ENCODE measurements at places on chromosomes 12 and 14.

DNA sequence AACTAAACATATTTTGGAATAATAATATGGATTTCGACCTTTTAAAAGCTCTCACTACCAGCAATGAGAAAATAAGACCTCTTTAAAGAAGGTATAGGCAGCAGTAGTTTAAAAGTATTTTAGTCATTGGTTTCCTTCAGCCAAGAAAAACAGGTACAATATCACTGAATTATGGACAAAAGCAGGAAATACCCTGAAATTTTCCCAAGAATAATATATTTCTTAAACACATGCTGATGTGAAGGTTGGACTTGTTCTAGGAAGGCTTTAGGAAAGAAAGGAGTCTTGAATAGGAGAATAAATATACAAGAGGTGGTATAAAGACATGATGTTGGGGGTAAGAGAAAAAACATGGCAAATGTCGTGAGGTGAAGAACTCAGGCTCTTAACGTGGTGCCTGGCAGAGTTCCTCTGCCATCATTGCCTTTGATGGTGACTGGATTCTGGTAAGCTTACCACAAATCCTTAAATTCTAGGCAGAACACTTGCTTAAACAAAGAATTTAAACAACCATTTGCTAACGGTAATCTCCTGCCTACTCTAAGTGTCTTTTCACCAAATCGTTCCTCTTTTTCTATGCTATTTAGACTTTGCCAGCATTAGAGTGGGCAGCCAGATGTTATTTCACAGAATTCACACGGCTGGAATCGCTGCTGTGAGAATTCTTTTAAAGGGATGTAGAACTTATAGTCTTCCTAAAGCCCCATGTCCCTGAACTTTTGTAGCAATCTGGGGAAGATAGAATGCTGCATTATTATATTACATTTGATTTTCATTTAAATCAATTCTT is 11.9 kb upstream of the NUDT4 start:
- no peak for DNase-seq

GRCh38 chr14:39762576-39763401 is 330.6 kb upstream of the FBXO33 start:
- DNase-seq = no peak

- no peak for DNase-seq
Measured at GRCh38 chr14:32331206-32331605, 2.1 kb downstream of the AKAP6 start.

- peak; percentile 80 for DNase-seq
Measured at GRCh38 chr12:109110988-109111495, 5.3 kb upstream of the ACACB start.

DNA sequence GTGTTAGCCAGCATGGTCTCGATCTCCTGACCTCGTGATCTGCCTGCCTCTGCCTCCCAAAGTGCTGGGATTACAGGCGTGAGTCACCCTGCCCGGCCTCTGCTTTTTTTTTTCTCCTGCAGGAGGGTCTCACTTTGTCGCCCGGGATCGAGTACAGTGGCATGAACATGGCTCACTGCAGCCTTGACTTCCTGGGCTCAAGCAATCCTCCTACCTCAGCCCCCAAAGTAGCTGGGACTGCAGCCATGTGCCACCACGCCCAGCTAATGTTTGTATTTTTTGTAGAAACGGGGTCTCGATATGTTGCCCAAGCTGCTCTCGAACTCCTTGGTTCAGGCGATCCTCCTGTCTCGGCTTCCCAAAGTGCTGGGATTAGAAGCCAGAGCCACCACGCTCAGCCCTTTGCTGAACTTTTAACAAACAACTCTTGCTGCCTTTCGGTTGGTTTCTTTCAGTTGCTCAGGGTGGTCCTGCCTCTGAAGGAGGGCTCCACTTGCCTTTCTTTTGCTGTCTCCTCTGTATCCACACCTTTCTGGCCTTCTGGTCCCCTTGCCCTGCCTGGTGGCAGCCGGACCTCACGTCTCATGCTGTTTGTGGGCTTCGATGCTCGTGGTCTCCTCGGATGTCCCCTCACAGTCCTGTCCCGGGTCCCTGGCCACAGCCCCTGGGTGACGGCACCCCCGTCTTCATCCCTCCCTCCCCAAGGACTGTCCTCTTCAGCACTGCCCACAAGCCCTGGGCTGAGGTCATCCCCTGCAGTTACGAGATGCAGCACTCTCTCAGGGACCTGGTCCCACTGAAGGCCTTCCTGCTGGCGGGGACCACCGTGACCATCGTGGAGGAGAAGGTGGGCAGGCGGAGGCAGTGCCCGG is 3.8 kb upstream of the B3GNT4 start:
- no peak for DNase-seq

DNA sequence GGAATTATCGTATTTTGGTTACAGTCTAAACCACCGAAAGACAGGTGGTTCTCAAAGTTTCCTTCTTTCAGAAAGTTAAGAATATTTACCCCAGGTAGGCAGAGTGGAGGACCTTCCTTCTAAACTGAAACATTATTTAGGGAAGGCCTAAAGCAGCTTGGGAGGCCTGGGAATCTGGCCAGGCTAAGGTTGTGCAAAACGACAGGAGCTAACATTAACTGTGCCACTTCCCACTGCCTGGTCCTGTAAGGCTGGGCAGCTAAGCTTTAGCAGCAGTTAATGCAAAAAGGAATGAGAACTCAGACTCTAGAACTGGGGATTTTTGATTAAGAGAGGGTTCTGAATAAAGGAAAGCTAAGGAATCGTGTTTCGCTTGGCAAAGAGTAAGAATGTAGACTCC is 82.6 kb downstream of the SLCO1A2 start:
- DNase-seq = no peak

DNA sequence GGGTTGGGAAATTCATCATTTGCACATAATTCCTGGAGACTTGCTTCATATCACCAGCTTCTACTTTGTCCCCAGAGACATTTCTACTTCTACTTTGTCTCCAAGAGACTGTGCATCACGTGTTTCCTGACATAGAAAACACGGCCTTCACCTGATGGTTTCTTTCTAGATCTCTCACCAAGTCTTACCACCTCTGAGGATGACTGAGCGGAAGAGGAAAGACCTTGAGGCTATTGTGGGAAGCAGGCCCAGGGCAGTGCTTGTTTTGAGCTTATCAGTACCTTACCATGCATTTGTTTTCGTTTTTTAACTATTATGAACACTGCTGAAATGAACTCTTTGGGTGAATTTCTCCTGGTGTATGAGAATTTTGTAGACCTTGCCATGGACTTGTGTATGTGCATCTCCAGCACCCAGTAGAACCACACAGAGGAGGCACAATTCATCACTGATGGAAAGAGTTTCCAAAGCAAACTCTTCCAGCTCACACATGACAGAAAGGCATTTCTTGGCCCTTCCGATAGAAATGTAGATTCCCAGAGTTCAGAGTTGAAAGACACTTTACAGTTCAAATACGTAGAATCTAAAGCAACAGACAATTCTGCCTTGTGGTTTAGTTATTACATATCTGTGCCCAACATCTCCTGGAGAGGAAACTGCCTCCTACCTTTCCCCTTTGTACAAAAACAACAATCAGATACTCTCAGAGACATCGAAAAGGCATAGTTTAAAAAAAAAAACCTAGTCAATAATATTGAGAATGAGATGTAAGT is 434.7 kb downstream of the FUT8 start:
- no peak for DNase-seq

DNA sequence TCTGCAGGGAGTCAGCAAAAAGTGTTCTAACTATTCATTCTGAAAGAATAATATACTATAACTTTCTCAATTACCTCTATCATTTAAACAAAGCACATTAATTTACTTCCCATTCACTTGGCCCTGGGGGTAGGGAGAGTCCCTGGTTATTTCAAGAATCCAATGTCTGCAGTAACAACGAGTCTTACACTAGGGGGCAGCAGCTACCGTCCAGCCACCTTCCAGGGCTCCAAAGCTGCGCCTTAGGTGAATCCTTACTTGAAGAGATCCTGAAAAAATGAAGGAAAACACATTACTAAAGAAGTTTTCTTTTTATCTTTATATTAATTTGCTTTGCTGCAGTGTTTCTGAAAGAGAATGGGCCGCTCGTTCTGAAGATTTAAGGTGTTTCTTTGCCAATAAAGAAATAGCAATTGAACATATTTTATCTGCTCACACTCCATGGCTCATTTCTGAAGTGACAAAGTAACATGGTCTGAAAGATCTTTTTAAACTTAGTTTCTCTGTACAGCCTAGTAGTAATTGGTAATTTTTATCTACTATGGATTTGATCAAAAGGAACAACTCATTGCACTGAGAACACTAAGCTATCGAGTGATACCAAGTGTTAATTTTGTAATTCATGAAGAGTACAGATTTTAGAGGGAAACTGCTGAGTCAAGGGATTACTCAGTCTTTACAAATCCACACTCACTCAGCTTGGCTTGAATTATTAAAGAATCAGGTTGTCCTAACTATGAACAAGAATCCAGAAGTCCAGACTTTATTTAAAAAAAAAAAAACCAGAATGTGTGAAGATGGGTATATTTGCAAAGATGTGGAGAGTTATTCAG is 27.6 kb downstream of the BHLHE41 start:
- peak; percentile 58 for DNase-seq

DNA sequence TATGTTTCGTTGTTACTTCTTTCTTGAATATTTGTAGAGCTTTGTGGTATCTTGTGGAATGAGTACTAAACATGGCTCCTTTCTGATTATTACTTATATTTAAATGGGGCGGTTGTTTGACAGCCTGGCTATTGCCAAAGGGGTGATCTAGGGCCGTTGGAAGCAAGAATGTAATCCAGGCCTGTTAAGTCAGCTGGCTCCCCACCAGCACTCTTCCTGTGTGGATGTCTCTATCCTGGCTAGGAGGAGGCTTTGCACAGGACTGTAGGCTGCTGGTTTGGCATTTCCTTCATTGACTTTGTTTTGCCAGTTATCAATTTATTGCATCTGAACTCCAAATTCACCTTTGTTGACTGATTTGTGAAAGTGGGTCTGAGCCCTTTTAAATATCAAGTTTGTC is 5.6 kb downstream of the FAM234B start:
- DNase-seq = no peak

DNA sequence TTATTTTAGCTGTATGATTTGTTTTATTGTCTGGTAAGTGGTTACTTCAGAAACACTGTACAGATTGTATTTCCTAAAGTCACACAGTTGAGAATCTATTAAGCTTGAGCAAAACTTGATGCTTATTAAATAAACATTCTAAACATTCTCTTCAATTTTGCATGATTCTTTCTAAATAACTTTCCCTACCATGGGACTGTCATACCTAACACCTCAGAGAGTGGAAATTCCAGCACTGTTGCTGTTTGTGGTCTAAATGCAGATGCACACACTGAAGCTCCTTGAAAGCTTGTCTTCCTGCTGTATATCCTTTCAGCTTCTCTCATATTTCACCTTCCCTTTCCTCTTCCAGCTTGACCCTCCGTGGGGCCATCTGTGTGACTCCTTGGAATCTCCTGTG is 392.0 kb downstream of the LRIG3 start:
- no peak for DNase-seq

GRCh38 chr14:25150401-25150800 is 100.5 kb upstream of the STXBP6 start:
- DNase-seq = no peak

DNA sequence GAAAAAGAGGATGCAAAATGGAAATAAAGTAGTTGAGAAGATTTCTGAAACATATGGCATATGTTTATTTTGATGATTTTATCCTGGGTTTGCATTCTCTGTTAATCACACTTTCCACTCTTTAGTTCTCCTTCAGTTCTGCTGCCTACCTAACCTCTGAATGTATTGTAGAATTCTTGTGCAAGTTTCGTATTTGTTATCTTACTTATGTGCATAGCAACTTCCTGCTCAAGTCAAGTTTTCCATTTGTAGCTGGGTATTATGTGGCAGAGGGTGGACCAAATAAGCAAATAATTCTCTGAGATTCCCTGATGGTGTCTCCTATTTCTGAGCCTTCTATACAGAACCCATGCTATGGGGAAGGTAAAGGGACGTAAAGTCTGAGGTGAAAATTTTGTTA is 381.6 kb downstream of the FOXG1 start:
- DNase-seq = no peak

- no peak for DNase-seq
Measured at GRCh38 chr12:116273813-116274550, 3.5 kb downstream of the MED13L start.

- no peak for DNase-seq
Measured at GRCh38 chr14:101109981-101110728, 206.6 kb upstream of the RTL1 start.

DNA sequence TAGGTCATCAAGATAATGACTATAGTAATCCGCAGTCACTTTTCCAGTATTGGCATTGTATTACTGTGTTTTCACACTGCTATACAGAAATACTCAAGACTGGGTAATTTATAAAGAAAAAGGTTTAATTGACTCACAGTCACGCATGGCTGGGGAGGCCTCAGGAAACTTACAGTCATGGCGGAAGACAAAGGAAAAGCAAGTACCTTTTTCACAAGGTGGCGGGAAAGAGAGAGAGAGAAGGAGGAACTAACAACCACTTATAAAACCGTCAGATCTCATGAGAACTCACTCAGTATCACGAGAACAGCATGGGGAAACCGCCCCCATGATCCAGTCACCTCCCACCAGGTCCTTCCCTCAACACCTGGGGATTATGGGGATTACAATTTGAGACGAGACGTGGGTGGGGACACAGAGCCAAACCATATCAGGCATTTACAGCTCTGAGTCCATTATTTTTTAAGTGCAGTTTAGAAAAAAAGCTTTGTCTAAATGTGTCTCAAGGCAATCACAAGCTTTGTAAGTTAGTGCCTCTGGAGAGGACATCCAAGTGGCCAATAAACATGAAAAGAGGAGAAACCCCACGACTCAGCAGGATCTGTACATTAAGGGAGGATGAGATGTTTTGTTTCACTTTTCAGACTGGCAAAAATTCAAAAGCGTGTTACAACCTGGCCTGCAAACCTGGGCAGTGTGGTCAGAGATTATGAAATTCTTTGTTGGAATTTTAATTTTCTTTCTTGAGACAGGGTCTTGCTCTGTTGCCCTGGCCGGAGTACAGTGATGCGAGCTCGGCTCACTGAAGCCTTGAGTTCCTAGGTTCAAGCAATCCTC is 82.0 kb downstream of the DNAH10 start:
- no peak for DNase-seq

GRCh38 chr14:104428333-104428851 is 151.2 kb upstream of the C14orf180 start:
- no peak for DNase-seq

DNA sequence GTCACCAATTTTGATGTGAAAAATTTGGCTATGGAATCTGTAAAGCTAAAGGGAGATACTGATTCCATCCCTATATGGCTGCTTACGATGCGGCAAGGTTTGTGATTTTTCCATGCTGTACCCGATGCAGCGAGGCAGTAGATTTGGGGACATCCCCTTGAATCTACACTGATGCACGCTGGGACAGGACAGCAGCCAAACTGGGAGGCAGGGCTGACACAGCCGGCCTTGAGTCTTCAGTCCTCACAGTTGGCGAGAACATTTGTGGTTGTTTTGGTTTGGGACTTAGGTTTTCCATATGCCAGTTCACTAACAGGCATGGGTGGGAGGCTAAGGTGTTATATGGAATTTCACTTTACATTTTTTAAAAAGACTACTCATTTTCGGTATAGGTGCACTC is 3.8 kb downstream of the GALNT16 start:
- DNase-seq = no peak

- peak; percentile 28 for DNase-seq
Measured at GRCh38 chr14:63770187-63770807, 42.4 kb upstream of the SGPP1 start.

- DNase-seq = no peak
Measured at GRCh38 chr14:101064718-101065117, 161.2 kb upstream of the RTL1 start.

- no peak for DNase-seq
Measured at GRCh38 chr14:50403419-50403818, 6.7 kb upstream of the CDKL1 start.
